ENCODE measurements at places on chromosomes 4 and X.

- DNase-seq, result no peak
These were observed 470.0 kb downstream of the FAT4 start for GRCh38 chr4:125784741-125785140.

GRCh38 chr4:1136048-1136447, 22.7 kb upstream of the RNF212 start:
- no peak for DNase-seq

GRCh38 chrX:97389761-97390192, 506.1 kb downstream of the RPA4 start:
- DNase-seq, result no peak

DNA sequence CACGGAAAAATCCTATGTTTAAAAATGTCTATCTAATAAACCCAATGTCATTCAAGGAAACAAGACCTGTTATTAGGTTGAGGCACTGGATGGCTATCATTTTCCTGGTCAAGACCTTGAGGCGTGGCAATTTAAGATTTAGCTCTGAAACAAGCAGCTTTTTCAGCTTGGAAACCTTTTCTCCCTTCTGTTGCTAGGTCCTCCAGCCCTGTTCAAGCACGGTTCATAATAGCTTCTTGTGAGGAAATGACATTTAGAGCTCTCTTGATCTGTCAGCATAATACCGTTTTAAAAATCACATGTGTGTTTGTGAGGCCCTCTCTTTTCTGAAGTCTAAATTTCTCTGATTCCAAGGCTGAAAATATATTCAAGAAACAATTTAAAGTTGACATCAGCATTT, 133.6 kb upstream of the GRPR start:
- no peak for DNase-seq

- no peak for DNase-seq
These were observed 188.7 kb upstream of the TLL1 start for GRCh38 chr4:165684177-165684805.

GRCh38 chr4:126404549-126404948, 1089.8 kb downstream of the FAT4 start:
- DNase-seq, result no peak

- DNase-seq, result no peak
These were observed 212.9 kb downstream of the LDB2 start for GRCh38 chr4:16685536-16685935.

DNA sequence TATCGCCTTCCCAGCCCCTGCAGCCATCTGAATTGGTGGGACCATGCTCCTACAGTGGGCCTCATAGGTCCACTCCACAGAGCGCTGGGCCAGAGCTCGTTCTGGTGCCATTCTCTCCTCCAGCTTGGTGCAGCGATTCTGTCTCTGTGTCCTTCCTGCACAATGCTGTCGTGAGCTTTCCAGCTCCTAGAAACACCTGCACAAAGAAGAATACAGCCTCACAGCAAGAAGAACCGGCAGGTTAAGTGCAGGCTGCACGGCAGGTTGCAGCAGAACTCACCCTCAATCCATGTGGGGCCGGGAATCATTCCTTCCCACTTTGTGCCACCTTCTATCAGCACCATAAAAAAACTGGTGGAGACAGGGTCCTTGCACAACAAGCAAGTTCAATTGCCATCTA, 101.2 kb upstream of the ENPP6 start:
- DNase-seq, result no peak

DNA sequence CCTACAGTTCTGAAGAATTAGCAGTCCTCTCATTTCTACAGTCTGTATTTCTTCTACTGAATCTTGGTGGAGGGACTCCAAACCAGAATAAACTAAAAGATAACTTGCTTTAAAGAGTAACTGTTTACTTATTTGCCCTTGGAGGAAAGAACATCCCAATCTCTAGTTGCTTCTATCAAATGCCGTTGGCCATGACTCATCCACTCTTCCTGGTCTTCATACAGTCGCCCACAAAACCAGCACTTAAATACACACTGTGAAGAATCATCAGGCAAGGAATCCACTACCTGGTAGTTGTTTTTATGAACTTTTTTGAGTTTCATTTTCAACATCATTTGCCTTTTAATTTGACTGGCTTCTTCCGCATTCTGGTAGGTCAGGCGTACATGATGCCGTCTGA, 14.2 kb downstream of the ZNF518B start:
- DNase-seq, result no peak

GRCh38 chr4:16834814-16835213, 63.6 kb downstream of the LDB2 start:
- no peak for DNase-seq

DNA sequence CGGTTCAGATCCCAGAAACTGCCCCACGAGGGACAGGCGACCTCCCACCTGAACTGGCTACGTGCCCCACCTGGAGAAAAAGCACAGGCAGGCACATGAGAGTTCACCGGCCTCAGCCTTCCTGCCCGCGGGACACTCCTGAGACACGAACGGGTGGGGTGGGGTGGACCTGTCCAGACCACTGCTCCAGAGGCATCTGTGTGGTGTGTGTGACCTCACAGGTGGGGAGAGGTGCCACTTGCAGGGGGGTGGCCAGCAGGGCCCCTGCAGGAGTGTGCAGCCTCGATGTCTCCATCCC, 18.5 kb downstream of the NELFA start:
- DNase-seq, result no peak

DNA sequence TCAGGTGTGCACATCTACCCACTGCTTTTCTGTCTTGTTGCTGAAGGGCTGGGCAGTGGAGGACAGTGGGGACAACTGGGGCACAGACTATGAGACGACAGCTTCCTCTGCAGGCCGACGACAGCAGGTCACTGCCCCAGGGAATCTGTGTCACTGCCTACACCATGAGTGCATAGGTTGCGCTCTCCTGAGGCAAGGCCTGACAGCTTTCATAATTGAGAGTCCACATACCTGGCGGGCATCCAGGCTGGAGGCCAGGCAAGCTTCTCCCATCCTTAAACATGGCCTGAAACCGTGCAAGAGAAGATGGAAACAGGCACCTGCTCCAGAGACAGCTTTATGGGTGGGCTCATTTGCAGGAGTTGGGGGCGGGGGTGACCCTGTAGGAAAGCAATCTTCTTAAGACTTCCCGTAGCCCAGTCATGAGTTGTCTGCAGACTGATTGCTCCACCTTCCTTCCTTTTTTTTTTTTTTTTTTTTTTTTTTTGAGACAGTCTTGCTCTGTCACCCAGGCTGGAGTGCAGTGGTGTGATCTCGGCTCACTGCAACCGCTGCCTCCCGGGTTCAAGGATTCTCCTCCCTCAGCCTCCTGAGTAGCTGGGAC, 2.9 kb downstream of the ANOS1 start:
- no peak for DNase-seq

GRCh38 chr4:16110199-16110598, 26.4 kb upstream of the PROM1 start:
- no peak for DNase-seq

- no peak for DNase-seq
These were observed 126.9 kb upstream of the FAM9B start for GRCh38 chrX:9160698-9161329.

Measured in endothelial cell (in vitro differentiated cells).